ENCODE measurements at places on chromosomes 6 and 20. TPM values are rescaled to one million over a fixed set of nuclear protein-coding genes. Genes with fewer than 3 reads are reported as not detected.

GRCh38 chr6:129567374-129567773 lies 142.6 kb downstream of the ARHGAP18 start:
- H3K36me3 ChIP-seq, result no peaks in the 10 kb centered on the region
- H3K27me3 ChIP-seq, result no peaks in the 10 kb centered on the region
- H3K27ac ChIP-seq, result no peak overlapping the region

GRCh38 chr20:24837781-24838450 lies 111.2 kb upstream of the CST7 start:
- H3K27me3 ChIP-seq, result no peaks in the 10 kb centered on the region
- H3K36me3 ChIP-seq, result no peaks in the 10 kb centered on the region
- H3K4me3 ChIP-seq, result no peak overlapping the region

DNA sequence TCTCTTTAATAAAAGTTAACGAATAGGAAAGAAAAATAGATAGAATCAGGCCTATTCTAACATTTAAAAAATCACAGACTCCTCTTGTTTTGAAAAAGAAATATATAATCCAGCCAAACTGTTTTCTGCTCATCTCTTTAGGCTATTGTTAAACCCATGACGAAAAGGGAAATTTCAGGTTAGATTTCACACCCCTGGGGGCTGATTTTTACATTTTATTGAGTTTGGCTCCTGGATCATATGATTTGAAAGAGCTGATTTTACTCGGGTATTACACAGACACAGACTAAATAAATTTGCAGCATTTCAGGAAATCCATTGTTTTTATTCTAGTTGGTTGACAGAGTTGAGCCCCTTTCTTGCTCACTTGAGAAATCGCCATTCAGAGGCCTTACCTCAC lies 135.8 kb upstream of the HMGCLL1 start:
- no peaks in the 10 kb centered on the region for H3K27me3 ChIP-seq
- no peak for DNase-seq
- H3K27ac ChIP-seq, result no peak overlapping the region
- no peaks in the 10 kb centered on the region for H3K36me3 ChIP-seq
- no peak overlapping the region for H3K4me3 ChIP-seq

DNA sequence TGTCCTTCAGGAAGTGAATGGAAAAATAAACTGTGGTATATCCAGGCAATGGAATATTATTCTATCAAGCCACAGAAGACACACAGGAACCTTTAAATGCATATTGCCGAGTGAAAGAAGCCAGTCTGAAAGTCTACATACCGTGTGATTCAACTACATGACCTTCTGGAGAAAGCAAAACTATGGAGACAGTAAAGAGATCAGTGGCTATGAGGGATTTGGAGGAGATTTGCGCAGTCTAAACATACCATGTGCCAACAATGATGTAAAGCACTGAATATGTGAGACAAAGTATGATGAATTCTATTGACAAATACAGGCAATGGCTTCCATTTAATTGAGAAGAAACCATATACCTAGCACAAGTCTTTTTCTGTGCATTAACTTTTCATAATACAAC lies 518.3 kb upstream of the ZNF337 start:
- no peak overlapping the region for H3K27ac ChIP-seq
- DNase-seq, result no peak
- no peaks in the 10 kb centered on the region for H3K36me3 ChIP-seq
- no peaks in the 10 kb centered on the region for H3K4me1 ChIP-seq

DNA sequence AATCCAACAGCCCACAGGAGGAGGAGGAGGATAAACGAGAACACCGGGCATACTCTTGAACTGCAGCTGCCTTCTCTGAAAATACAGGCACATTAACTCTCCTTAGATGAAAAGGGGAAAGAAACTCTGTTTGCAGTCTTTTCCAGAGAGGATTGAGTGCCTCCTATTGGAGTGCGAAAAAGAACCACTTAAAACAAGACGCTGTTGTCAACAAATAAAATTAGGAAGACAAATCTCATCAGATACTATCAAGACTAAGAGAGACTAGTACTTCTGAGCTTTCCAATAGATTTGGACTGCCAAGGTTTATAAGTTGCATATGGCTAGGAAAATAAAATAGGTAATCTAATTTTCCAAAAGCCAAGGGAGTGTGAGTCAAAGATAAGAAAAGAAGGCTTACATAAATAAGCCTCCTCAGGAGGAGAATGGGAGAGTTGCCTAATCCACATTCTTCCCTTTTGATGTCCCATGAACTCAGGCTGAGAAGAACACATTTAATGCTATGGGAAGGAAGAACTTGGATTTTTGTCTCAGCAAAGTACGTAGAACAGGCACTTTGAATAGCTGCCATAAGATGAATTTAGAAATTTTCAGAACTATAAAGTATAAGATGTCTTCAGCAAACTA lies 154.7 kb downstream of the ARHGAP18 start:
- no peaks in the 10 kb centered on the region for H3K4me1 ChIP-seq
- no peak overlapping the region for H3K4me3 ChIP-seq
- H3K36me3 ChIP-seq, result no peaks in the 10 kb centered on the region
- H3K27ac ChIP-seq, result no peak overlapping the region
- DNase-seq, result no peak

- no peak overlapping the region for H3K4me3 ChIP-seq
- H3K27ac ChIP-seq, result peak overlapping the region; percentile 81
- peaks cover 13% of the 10 kb centered on the region for H3K4me1 ChIP-seq
- H3K36me3 ChIP-seq, result no peaks in the 10 kb centered on the region
- peak; percentile 55 for DNase-seq
These were observed 29.8 kb downstream of the DAAM2 start for GRCh38 chr6:39821742-39822532.

TFAP2D gene
- not detected for total RNA-seq

NKAIN4 gene
- not detected for total RNA-seq

GRCh38 chr20:2151858-2152281 lies 50.2 kb downstream of the STK35 start:
- DNase-seq, result peak; percentile 69
- H3K4me1 ChIP-seq, result no peaks in the 10 kb centered on the region
- H3K27ac ChIP-seq, result no peak overlapping the region
- H3K27me3 ChIP-seq, result no peaks in the 10 kb centered on the region

- H3K4me3 ChIP-seq, result no peak overlapping the region
- no peaks in the 10 kb centered on the region for H3K27me3 ChIP-seq
- no peaks in the 10 kb centered on the region for H3K4me1 ChIP-seq
- H3K27ac ChIP-seq, result no peak overlapping the region
- no peaks in the 10 kb centered on the region for H3K36me3 ChIP-seq
- no peak for DNase-seq
These were observed 51.1 kb upstream of the SSTR4 start for GRCh38 chr20:22984008-22984407.

ACSS1 gene
- 23.4 TPM for total RNA-seq

GRCh38 chr6:41429506-41430504 lies 94.4 kb downstream of the NCR2 start:
- H3K36me3 ChIP-seq, result no peaks in the 10 kb centered on the region
- DNase-seq, result no peak

DNA sequence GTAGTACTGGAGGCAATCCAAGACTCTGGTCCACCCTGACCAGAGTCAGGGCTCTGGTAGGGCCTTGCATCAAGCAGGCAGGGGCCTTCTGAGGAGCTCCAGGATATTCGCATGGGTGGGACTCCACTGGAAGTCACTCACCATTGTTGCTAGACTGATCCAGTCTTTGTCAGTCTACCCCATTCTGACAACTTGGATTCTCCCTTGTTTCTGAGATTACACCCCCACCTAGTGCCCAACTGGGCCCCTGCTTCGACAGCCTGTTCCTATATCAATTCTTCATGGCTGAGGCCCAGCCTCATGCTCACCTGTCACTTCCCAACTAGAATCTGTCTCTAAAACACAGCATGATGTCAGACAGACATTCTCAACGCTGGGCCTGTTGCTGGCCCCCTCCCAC lies 5.2 kb downstream of the SLC35D3 start:
- H3K27me3 ChIP-seq, result no peaks in the 10 kb centered on the region
- no peaks in the 10 kb centered on the region for H3K36me3 ChIP-seq
- H3K27ac ChIP-seq, result no peak overlapping the region
- H3K4me3 ChIP-seq, result no peak overlapping the region

- H3K4me1 ChIP-seq, result no peaks in the 10 kb centered on the region
- no peak overlapping the region for H3K4me3 ChIP-seq
- no peak overlapping the region for H3K27ac ChIP-seq
- no peak for DNase-seq
- H3K27me3 ChIP-seq, result no peaks in the 10 kb centered on the region
These were observed 29.1 kb upstream of the ECI2 start for GRCh38 chr6:4164456-4164855.

GRCh38 chr6:20341564-20341963 lies 60.1 kb upstream of the E2F3 start:
- no peak overlapping the region for H3K4me3 ChIP-seq
- H3K36me3 ChIP-seq, result no peaks in the 10 kb centered on the region
- H3K27ac ChIP-seq, result no peak overlapping the region

Measured in aorta (tissue), 5 donors.